ENCODE measurements at places on chromosomes 7 and 10. TPM values are rescaled to one million over a fixed set of nuclear protein-coding genes. Genes with fewer than 3 reads are reported as not detected.

The ZNF239 gene
- 2.8 TPM for total RNA-seq

DNA sequence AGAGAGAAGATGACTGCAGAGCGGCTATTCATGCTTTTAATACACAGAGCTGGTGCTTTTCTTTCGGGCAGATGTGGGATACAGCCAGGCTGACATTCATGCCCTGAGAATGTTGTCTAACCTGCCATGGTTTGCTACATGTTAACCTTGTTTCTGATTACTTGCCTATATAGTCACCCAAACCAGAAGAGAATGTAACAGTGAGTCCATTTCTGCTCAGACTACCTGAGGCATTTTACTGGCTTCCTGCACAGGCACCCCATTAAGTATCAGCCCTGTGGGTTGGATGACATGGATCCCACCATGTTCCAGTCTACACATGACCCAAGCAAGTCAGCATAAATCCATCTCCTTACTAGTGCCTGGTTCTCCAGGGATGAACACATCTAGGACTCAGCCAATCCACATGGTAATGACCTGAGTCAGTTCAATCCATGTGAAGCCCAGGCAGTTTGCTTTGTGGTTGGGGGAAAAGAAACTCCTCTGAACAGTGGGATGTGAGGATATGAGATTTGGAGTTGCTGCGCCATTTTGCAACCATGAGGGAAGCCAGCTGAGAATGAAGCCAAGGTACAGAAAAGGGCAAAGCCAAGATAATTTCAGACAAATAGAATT is 55.7 kb upstream of the MKX start:
- no peak for DNase-seq

DNA sequence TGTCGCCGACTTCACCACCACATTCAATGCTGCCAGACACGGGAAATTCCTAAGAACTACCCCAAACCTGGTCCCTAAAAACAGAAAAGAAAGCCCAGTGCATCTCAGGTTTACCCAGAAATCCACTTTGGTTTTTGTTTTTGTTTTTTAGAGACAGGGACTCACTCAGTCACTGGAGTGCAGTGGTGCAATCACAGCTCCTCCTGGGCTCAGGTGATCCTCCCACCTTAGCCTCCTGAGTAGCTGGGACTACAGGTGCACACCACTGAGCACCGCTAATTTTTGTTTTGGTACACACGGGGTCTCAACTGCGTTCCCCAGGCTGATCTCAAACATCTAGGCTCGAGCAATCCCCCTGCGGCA is 22.8 kb downstream of the MAD1L1 start:
- DNase-seq: no peak

The METTL27 gene
- 2.6 TPM for total RNA-seq

GRCh38 chr7:22584179-22584578 is 84.2 kb upstream of the STEAP1B start:
- DNase-seq: no peak

GRCh38 chr7:69450456-69450855 is 147.8 kb upstream of the AUTS2 start:
- no peak for DNase-seq

GRCh38 chr10:13998163-13998835 is 332.4 kb downstream of the FRMD4A start:
- DNase-seq: no peak

- no peak for DNase-seq
Measured at GRCh38 chr7:150657526-150657925, 25.3 kb upstream of the GIMAP6 start.
